Heart left ventricle (tissue), 16 donors: ENCODE measurements at places on chromosomes 3 and 15. TPM values are rescaled to one million over a fixed set of nuclear protein-coding genes. Genes with fewer than 3 reads are reported as not detected.

GRCh38 chr15:57330619-57331340 is 45.5 kb upstream of the CGNL1 start:
- no peak for DNase-seq

The PSTPIP1 gene
- total RNA-seq = 1.3 TPM

DNA sequence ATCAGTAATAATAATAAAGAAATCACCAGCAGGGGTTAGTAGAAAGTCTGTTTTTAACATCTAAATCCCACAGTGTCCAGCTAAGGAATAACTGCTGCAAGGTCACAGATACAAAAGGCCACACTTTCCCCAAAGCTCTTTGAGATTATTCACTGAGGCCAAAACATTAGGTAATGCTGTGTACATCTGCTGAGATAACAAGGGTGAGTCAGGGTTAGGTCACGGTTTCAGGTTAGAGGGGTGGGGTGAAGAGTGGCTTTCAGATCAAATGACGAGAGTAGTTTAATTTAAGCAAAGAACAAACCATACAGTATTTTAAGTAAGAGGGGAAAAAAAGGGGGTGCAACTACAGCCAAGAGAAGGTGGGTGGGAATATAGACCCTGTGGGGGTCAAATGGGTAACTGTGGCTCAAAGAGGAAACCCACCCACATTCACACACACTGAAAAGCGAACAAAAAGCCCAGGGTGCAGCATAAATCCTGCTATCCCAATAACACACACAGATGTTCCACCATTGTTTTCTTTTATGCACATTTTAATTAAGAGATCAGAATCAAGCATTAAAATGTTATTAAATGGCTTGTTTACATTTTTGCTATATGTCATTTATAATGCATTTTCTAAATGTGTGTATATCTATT is 412.9 kb downstream of the TIGIT start:
- DNase-seq = no peak

DNA sequence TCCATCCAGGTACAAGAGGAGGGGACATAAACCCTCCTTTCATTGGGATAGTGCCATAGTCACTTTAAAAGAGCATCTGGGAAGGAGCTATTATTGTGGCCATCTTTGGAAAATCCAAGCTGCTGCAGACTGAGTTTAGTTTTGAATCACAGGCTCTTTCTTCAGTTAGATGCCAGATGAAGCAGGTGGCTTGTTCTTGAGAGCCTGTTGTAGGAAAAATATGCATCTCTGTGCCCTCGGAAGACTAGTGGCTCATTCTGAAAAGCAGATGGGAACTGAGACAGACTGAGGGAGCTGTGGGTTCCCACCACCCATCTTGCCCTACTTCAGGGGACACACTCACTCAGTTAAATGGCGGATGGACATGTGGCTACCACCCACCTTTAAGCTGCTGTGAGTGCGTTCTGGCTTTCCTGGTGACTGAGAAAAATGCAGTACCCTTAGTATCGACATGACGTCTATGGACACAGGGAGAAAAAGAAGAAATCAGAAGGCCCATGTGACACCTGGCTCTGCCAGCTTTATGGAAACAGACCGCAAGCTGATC is 50.2 kb downstream of the RARB start:
- DNase-seq = no peak

- no peak for DNase-seq
These were observed 153.9 kb downstream of the BBX start for GRCh38 chr3:107676469-107677309.

DNA sequence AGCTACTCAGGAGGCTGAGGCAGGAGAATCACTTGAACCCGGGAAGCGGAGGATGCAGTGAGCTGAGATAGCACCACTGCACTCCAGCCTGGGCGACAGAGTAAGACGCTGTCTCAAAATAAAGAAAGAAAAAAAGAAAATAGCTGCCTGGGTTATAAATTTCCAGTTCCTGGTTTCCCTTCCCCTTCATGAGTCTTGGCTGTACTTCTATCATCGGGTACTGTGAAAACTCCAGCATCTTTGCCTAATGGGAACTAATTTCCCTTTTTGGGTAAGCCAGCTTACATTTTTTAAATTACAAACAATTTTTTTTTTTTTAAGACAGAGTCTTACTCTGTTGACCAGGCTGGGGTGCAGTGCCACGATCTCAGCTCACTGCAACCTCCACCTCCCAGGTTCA is 15.0 kb downstream of the DENND4A start:
- DNase-seq = no peak

- DNase-seq = peak; percentile 77
These were observed 17.4 kb downstream of the H1-8 start for GRCh38 chr3:129560269-129560787.

The CYP8B1 gene
- not detected for total RNA-seq

GRCh38 chr3:126999383-126999782 is 16.5 kb downstream of the PLXNA1 start:
- DNase-seq = no peak

The TEX55 gene
- total RNA-seq = not detected

DNA sequence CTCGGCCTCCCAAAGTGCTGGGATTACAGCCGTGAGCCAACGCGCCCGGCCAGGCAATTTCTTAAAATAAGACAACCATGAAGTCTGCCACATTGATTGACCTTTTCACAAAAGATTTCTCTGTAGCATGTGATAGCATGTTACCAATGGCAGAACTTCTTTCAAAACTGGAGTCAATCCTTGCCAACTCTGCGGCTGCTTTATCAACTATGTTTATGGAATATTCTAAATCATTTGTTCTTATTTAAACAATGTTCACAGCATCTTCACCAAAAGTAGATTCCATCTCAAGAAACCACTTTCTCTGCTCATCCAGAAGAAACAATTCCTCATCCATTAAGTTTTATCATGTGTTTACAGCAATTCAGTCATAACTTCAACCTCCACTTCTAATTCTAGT is 9.4 kb downstream of the UBR1 start:
- DNase-seq = no peak

- DNase-seq = no peak
These were observed 7.4 kb downstream of the A4GNT start for GRCh38 chr3:138124706-138125355.

The NR2C2 gene
- 31.9 TPM for total RNA-seq

- DNase-seq = no peak
These were observed 123.9 kb upstream of the TNIK start for GRCh38 chr3:171584100-171584499.

DNA sequence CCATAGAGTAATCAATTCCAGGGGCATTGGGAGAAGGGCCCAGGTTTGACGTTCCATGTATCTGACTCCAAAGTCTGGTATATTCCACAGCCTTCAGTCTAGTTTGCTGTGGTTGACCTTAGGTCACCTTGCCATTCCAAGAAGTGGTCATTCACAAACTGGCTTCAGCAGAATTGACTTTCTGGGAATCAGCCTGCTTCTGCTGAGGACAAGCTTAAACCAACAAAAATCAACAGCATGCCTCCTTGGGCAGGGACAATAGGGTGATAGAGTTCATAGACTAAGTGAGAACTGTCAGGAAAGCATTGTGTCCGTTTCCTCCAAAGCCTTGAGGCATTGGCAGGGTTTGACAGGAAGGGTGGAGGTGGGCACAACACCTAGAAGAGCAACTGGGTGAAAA is 24.1 kb upstream of the NDUFB4 start:
- no peak for DNase-seq

- no peak for DNase-seq
These were observed 8.7 kb upstream of the CAMK1 start for GRCh38 chr3:9778143-9779074.

GRCh38 chr3:33355611-33356010 is 78.4 kb downstream of the FBXL2 start:
- no peak for DNase-seq

The THSD4 gene
- total RNA-seq = 93.2 TPM

The BTLA gene
- total RNA-seq = not detected

DNA sequence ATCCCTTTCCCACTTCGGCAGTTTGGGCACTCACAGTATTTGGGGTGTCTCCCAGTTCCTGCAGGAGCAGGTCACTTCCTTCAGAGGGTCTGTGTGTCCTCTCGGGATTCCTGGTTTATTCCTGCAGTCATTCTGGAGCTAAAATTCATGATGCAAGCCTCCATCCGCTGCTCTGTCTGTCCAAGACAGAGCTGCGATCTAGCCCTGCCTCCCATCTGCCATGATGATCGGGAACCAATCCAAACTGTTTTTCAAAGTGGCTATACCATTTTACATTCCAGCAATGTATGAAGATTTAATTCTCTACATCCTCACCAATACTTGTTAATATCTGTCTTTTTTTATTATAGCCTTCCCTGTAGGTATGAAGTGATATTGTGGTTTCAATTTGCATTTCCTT is 273.0 kb downstream of the EPHB1 start:
- no peak for DNase-seq

The COMMD4 gene
- 30.4 TPM for total RNA-seq

DNA sequence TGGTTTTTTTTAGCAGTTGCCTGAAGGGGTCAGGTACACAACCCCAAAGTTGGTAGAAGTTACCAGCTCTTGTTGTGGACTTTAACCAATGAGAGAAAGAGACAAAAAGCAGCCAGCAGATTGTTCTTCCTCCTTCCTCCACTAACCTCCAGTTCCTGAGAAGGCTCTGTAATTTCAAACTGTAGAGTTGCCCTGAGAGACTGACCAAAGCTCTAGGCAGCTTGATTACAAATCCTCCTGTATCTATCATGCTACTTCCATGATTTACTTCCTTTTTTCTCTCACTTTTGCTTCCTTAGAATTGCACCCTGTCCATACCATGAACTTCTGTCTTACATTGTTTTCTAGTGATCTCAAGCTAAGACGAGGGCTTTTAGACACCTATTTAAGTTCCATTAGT is 29.2 kb downstream of the NSUN3 start:
- no peak for DNase-seq

The C3orf49 gene
- total RNA-seq = not detected

- DNase-seq = no peak
These were observed 11.2 kb downstream of the ZXDC start for GRCh38 chr3:126464494-126464893.
